Stimulated activated CD8-positive, alpha-beta memory T cell treated with anti-CD3 and anti-CD28 coated beads, Interleukin-2, amount 100 ng/mL, for 1 hour (primary cell): ENCODE measurements at places on chromosomes 11 and 22.

DNA sequence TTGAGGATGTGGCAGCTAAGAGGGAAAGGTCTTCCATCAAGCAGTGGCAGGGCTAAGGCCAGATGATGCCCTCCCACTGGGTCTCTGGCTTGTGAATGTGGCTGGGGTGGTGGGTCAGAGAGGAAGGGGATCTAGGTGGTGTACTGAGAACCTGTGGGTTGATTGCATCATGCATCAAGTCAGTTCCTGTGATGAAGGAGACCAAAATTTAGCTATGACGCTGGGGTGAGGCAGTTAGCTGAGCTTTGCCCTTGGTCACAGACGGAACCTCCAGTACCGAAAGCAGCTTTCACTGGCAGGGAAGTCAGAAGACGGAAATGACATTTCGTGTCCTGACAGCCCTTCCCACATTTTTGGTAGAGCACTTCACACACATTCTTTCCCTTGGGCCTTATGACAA lies 20.7 kb downstream of the ATG16L2 start:
- DNase-seq = no peak

DNA sequence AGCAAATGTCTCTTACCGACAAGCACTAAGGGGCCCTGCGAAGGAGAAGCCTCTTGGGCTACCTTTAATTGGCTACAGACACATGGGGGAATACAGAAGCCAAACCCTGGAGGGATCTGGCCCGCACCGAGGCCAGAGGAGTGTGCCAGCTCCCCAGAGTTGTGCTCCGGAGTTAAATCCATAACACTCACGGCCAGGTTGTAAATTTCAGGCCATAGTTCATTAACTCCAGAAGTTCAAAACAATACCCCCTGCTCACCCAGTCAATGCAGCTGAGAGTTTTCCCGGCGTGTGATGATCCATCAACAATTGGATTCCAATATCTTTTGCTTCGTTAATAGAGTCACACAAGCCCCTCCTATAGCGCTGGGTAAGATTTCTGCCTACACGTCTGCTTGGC lies 371.5 kb downstream of the NXPE2 start:
- no peak for DNase-seq

DNA sequence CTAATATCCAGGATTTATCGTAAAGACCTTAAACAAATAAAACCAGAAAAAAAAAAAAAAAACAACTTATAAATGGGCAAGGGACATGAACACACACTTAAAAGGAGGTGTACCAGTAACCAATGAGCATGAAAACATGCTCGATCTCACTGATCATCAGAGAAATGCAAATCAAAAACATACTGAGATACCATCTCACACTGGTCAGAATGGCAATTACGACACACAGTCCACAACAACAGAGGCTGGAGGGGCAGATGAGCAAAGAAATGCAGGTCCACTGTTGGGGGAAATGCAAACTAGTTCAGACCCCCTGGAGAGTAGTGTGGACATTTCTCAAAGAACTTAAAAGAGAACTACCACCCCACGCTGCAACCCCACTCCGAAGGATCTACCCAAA lies 13.2 kb downstream of the RGL4 start:
- no peak for DNase-seq

- DNase-seq = no peak
Measured at GRCh38 chr11:77207618-77208313, 79.7 kb downstream of the MYO7A start.

DNA sequence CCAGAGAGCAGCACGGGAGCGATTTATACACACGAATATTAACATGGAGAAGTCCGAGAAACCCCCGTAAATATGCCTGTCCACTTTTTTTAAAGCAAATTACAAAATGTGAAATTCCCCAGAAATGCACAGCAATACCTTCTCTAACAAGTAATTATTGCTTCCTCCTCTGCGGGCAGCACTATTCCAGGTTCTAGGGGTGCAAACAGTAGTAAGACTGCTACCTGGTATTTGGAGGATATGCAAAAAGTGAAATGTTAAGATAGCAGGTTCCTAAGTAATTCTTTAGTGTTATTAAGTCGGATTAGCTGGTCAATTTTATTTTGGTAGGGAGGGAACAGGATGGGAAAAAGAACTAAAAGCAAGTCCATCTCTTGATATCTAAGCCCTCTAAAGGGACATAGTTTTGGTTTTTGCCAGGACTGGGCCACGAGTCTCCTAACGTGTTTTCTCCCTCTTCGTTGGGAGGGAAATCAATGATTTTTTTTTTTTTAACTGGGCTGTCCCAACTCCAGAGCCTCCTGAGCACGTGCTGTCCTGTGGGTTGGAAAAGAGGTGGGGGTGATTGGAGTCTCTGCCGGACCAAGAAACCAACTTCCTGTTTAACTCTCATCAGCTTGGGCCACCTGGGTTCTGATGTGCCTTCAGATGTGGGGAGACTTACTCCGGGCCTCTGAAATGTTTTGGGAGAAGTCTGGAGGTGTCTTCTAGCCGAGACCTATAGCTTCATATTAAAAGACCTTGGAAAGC lies 1.7 kb upstream of the XBP1 start:
- DNase-seq = no peak
